HCT116 (cell line): ENCODE measurements at places on chromosomes 6 and 20.

DNA sequence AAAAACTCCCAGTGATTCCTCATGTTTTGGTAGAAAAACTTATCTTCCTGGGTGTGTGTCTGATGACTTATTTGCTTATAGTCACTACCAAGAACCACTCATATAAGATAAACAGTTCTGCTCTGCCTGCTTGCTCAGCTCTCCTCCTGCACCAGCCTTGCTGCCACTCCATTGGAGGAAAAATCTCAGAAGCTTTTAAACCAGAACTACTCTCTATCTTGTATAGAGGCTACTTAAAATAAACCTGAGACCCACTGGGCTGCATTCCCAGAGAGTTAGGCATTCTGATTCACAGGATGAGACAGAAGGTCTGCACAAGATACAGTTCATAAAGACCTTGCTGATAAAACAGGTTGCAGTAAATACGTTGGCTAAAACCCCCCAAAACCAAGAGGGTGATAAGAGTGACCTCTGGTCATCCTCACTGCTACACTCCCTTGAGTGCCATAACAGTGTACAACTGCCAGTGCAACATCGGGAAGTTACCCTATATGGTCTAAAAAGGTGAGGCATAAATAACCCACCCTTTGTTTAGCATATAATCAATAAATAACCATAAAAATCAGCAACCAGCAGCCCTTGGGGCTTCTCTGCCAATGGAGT lies 728.3 kb downstream of the EPHA7 start:
- no peak for DNase-seq

DNA sequence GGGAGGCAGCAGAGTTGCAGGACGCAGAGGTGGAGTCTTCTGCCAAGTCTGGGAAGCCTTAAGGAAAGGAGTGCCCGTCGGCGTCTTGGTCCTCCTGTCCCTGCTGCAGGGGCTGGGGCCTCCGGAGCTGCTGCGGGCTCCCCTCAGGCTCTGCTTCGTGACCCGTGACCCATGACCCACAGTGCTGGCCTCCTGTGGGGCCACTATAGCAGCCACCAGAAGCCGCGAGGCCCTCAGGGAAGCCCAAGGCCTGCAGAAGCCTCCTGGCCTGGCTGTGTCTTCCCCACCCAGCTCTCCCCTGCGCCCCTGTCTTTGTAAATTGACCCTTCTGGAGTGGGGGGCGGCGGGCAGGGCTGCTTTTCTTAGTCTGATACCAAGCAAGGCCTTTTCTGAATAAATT lies 3.3 kb upstream of the COL9A3 start:
- DNase-seq: no peak

DNA sequence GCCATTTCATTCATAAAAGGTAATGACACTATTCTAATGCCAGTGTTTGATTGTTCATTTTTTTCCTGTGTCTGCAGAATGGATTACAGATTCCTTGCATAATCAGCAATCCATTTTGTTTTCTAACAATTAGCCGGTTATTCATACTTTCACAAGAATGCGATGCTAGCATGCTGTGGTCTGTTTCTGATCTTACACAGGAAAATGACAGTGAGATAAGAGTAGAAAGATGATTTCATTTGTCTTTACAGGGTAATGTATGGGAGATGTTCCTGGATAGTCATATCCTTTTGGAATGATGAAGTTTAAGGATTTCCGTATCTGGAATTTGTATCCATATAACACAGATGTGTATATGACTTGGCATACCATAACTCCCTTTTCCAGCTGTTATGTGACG lies 207.3 kb downstream of the FARS2 start:
- DNase-seq: no peak

GRCh38 chr20:32803092-32803491 lies 16.7 kb upstream of the MAPRE1 start:
- DNase-seq: no peak

GRCh38 chr6:39599973-39600372 lies 125.2 kb downstream of the KIF6 start:
- no peak for DNase-seq
